ENCODE measurements at places on chromosomes 4 and X.

- peak; percentile 22 for DNase-seq
Measured at GRCh38 chr4:154491341-154492271, at the start of gene DCHS2. DCHS2 (minus strand) TSS chr4:154491799; CDS start chr4:154491355, 444 bp downstream.

- no peak for DNase-seq
Measured at GRCh38 chr4:73844806-73845205, 8.3 kb upstream of the PF4V1 start.

DNA sequence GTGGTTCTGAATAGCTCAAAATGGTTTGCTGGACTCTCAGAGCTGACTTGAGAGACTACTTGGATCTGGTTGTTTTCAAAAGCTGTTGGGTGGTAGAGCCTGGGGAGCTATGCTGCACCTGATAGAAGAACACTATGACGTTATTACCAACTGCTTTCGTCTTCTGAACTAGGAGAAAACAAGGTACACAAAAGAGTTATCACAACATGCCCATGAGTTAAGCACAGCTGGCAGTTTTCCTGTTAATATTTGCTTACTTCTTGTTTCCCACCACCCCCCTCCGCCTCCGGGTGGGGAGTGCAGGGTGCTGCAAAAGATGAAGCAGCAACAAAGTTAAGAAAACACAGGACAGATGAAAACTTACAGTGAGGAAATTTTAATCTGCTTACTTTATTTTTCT is 69.1 kb downstream of the RASL11B start:
- no peak for DNase-seq

- DNase-seq = no peak
Measured at GRCh38 chrX:24030597-24030996, 3.6 kb upstream of the KLHL15 start.

- DNase-seq = peak; percentile 66
Measured at GRCh38 chr4:1693131-1693896, 9.2 kb upstream of the FAM53A start.

DNA sequence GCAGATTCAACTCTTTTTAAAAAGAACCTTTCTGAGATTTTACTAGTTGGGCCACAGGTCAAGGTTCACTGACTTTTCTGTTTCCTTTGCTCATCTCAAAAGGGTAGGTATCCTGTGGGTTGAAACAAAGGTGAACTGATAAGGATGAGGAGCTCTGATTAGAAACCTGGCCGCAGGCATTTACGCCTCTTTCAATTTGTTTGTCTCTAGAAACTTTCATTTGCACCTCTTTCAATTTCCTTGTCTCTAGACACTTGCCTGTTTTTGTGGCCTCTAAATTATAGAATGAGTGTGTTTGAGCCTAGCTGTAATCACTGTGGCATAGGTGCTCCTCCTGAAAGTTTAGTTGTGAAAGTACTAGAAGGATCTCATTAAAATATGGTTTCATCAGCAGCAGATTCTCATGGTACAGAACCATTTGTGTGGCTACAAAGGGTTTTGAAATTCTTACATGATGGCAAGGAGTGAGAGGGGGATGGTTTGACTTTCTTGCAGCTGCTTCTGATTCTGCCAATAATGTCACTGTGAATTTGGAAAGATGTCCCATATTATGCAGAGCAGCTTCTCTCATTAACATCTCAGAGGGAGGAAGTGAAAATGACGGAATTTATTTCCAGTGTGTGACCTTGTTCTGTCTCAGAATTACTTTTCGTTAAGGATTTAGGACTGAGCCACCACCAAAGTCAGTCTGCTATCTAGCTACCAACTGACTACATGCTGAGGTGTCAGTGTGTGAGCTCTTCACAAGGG is 142.2 kb downstream of the SH2D1A start:
- DNase-seq = no peak

DNA sequence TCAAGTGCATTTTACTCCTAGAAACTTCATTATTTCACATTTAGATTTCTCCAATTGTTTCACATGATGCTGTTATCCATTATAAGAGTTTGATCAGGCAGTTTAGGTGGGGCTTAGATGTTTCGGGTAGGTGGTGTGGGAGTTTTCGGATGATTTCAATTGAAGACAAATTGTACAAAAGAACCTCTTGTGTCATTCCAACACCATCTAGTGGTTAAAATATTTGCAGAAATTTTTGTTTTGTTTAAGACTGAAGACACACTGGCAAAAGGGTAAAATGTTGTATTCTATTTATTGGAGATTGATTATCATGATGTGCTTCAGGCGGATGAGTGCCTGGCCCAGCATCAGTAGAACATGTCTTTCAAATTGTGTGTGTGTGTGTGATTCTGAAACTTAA is 212.7 kb downstream of the SH3BGRL start:
- no peak for DNase-seq

DNA sequence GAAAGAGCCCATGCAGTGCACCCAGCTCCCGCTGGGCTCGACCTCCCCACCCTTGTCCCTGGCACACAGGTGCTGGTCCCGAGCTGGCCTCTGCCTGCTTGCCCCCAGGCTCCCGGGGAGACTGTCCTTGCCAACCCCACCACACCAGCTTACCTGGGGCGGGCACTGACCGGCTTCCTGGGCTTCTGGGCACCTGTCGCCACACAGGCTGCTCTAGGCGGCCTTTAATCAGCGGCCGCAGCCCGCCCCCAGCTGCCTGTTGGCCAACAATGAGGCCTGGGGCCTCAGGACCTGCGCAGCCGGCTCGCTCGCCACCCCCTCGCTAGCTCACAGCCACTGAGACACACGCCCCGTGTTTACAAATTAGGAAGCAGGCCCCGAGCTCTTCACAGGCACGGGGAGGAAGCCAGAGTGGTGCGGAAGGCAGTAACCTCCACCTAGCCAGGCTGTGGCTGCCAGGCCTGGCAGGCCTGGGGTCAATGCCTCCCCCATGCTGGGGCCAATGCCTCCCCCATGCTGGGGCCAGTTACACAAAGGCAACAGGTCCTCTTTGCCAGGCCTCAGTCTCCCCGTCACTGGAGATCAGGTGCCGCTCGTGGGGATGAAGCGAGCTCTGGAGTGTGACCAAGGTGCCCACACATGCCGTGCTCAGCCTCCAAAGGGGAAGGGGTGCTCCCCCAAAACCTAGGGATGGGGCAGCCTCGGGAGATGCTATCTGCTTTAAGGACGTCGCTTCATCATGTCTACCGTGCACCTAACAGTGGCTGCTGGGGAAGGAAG is at the start of gene TREX2:
TSS of gene TREX2 (minus strand) at position 201 of the 780 bp plus-strand sequence. CDS start 626 bp downstream, outside the sequence.
- DNase-seq = no peak

DNA sequence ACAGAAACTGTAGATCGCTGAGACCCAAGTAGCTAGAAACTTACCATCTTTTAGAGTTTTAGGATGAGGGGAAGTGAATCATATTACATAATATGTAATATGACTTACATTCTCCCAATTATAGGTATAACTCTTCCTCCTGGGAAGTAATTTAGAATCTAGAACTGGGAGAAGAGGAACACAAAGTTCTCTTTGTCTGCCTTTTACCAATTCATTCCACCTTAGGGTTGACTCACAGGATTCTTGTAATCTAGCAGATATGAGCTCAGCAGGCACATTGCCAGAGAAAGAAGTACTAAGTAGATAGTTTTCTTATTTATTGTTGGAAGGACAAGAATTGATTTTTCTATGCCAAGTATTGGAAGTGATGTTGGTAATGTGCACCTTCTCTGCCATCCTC is 58.0 kb upstream of the CCSER1 start:
- DNase-seq = no peak
